ENCODE measurements at places on chromosomes 2 and 18.

DNA sequence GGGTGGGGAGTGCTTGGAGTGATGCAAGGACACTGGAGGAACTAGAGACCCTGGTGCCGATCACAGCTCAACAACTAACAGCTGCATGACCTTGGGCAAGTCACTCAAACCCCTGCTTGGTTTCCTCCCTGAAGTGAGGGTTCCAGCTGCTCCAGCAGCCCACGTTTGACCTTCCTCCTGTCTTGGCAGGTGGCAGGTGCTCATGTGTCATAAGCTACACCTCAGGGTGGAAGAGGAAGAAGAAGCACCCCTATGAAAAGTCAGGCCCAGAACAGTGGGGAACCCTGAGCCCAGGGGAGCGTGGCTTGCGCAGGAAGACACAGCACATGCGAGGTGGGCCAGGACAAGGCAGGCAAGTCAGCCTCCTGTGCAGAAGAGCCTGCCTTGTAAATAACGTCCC lies 42.4 kb downstream of the MRPL35 start:
- no peak for DNase-seq

- DNase-seq, result peak; percentile 57
Measured at GRCh38 chr2:105406221-105406620, 7.4 kb upstream of the FHL2 start.

- no peak for DNase-seq
Measured at GRCh38 chr18:10412933-10413332, 41.5 kb upstream of the APCDD1 start.

GRCh38 chr2:9967053-9967775 lies 15.7 kb downstream of the GRHL1 start:
- no peak for DNase-seq

- peak; percentile 72 for DNase-seq
Measured at GRCh38 chr2:160224060-160224459, 24.0 kb upstream of the ITGB6 start.

DNA sequence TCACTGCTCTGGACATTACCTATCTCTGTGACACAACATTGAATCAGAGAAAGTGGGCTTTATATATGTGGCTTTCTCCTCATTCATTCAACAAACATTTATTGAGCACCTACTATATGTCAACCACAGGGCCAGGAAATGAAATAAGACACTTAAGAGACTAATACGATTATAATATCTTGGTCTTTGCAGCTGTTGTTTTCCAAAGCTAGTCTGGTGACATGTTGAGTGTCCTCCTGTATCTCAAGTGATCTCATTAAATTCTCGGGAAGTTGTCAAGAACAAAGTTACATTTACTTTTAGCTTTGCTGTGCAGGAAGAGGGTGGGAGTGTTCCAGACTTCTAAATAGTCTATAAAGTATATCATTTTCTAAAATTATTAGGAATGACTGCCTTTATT lies 164.6 kb upstream of the SP5 start:
- no peak for DNase-seq

DNA sequence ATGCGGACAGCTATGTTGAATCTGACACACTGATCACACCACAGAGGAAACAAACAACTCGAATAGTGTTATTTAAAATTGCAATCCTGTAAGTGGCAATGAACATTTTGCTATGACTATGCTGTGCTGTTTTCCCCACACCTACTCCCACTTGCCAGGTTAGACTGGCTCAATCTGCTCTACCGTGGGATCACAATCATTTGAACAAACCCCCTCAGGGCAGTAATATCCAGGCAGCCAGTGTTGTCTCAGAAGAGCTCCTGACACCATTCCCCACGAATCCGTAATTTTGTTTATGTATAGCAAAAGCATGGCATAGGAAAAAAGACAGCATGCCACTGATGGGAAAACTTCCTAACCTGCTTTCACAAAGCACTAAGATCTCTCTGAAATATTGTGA lies 284.3 kb downstream of the ERBB4 start:
- DNase-seq, result no peak

GRCh38 chr2:70240599-70240998 lies 7.8 kb downstream of the TIA1 start:
- no peak for DNase-seq

All from AG08396 (cell line).